Stimulated activated CD4-positive, alpha-beta T cell treated with anti-CD3 and anti-CD28 coated beads, Interleukin-2, amount 100 ng/mL, for 24 hours (primary cell): ENCODE measurements at places on chromosomes 3 and 15.

DNA sequence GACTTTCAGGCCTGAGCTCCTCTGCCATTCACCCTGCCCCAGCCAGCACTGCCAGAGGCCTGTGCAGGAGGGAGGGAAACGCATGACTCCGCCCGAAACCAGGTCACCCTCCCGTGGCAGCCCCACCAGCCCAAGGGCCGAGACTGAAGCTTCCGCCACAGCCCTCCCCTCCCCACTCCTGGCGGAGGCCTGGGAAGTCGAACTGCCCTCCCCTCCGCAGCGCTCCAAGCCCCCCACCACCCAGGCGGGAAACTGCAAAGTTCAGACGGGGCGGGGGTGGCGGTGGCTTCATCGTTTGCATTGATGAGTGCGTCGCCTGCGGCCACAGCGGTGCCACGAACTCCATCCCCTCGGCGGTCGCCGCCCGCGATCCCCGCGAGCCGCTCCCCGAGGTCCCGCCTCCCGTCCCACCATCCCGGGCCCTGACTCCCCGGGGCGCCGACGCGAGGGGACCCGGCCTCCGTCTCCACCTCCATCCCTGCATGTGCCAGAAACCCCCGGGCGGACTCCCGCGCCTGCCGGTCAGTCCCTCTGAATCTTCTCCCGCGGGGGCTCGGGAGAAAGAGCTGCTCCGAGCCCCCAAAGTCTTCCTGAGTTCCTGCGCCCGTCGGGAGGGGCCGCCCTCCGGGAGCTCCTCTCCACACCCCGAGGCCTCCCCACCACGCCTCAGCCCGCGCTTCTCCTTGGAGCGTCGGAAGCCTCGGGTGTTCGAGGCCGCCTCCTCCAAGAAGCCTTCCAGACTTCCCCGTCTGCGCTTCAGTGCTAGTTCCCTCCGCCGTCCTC lies 698 bp downstream of the MELTF start:
- DNase-seq: no peak

DNA sequence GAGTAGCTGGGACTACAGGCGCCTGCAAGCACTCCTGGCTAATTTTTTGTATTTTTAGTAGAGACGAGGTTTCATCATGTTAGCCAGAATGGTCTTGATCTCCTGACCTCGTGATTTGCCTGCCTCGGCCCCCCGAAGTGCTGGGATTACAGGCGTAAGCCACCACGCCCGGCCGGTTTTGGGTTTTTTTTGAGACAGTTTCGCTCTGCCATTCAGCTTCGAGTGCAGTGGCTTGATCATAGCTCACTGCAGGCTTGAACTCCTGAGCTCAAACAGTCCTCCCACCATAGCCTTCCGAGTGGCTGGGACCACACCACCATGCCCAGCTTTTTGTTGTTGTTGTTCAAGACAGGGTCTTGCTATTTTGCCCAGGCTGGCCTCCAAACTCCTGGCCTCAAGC lies 16.0 kb upstream of the SCAP start:
- DNase-seq: no peak

DNA sequence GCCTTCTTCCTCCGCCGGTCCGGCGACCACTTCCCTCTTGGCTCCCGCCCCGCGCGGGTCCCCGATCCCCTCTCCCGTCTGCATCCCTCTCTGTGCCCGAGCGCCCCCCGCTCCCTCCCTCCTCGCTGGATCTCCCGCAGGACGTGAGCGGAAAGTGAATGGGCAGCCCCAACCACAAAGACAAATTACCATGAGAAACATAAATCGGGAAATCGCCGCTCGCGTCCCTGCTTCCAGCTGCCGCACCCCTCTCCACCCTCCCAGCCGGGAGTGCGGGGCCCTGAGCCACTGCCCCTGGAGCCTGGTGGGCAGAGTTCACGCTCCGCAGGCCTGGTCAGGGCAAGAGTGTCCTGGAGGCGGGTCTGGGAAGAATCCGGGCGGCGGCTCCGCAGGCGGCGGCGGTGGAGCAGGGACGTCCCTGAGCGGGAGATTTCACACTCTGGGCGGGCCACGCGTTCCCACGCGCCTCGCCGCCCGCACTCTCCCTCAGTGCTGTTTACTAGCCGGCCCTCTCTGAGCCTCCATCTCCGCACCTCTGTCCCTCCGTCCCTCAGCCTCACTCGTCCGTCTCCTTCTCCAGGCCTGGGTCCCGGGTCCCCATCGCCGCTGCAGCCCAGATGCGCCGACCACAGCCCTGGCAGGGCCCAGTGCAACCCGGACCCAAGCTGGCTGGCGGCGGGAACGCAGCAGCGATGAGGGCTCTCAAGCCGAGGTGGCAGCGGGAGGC lies 835 bp downstream of the SEMA5B start:
- DNase-seq: peak; percentile 19

DNA sequence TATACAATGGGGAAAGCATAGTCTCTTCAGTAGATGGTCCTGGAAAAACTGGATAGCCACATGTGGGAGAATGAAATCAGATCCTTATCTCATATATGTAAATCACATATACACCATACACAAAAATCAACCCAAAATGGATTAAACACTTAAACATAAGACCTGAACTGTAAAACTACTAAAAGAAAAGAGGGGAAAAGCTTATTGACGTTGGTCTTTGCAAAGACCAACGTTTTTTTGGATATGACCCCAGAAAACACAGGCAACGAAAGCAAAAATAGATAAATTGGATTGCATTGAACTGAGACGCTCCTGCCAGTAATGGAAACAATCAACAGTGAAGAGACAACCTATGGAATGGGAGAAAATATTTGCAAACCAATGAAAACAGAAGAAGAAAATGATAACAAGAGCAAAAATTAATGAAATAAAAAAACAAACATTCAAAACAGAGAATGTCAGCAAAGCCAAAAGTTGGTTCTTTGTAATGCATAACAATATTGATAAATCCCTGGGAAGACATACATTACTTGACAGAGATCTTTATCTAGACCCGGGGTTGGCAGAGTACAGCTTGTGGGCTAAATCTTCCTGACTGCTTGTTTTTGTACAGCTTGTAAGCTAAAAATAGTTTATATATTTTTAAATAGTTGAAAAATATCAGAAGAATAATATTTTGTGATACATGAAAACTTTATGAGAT lies 86.9 kb downstream of the NEO1 start:
- DNase-seq: no peak

- DNase-seq: no peak
Observed at GRCh38 chr15:63250312-63250965, 27.0 kb upstream of the APH1B start.

GRCh38 chr15:85976986-85977385 lies 102.7 kb upstream of the AGBL1 start:
- DNase-seq: no peak

- DNase-seq: no peak
Observed at GRCh38 chr15:85947021-85947420, 132.7 kb upstream of the AGBL1 start.

DNA sequence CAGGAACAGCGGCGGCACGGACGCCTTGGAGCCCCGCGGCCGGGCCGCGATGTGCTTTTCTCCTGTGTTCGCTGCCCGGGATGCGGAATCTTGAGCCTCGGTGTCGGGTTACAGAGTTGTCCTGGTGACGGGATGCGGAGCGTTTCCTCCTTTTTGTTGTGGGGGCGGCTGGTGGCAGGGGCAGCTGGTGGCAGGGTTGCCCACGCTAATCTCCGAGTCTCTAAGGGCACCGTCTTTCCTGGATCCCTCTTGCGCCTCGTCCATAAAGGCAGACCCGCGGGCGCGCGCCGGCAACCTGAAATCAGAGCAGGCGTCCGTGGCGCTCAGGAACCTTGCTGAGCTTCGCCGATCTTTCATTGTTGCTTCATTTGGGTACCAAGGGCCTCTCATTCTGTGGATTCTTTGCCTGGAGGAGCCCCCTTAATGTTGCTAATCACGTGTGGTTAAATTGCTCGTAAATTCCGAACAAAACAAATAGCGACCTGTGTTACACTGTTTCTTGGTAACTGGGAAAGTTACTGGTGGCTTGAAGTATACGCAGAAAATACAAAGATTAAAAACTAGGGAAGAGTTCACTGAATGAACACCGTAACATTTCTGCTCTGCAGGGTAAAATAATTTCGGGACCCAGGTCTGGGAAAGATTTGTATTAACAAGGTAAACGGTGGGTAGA lies 844 bp upstream of the PFN2 start:
- DNase-seq: peak; percentile 46

DNA sequence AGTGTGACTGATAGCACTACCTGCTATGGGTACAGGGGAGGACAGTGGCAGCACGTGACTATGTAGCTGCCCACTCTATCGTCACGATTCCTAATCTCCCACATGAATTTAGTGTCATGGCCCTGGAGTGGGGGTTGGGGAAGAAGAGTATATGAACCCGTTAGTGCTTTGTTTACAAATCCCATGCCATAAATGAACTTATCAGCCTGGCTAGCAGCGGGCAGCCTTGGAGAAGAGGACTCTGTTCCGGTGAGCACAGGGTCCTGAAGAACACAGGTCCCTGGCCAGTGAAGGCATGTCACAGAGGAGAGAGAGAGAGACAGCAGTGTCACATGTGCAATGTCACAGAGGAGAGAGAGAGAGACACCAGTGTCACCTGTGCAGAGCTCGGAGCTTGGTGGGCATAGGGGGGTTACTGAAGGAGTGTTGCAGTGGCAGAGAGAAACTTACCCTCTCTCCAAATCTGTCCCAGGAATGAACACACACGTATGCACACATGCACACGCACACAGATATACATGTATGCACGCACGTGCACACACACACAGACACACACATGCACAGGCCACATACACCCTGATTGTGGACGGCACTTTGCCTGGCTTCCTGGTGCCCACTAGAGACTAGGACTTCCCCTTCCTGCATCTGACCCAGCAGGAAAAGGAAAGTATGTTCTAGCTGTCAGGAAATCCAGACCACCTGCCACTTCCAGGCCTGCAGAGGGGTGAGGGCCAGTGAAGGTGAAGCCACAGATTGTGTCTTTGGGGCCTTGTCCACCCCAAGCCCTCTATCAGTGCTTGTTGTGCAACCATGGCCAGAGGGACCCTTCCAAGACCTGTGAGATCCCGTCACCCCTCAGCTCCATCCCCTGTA lies 26.3 kb downstream of the ITGA11 start:
- no peak for DNase-seq

DNA sequence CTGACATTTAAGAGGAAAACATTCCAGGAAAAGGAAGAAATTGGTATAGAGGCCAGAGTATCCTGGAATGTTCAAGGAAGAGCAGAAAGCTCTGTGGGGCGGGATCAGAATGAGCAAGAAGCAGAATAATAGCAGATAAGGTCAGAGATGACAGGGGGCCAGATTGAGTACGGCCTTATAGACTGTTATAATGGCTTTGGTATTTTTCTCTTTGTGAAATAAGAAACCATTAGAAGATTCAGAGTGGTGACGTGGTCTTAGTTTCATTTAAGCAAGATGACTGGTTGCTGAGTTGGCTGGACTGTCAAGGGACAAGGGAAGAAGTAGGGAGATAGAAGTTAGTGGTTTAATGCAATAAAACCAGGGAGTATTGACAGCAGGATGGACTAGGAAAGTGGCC lies 218.3 kb upstream of the SOX2 start:
- DNase-seq: no peak

GRCh38 chr3:121667333-121667732 lies 6.6 kb upstream of the HCLS1 start:
- no peak for DNase-seq

GRCh38 chr3:119529883-119530282 lies 29.5 kb downstream of the CD80 start:
- DNase-seq: no peak

DNA sequence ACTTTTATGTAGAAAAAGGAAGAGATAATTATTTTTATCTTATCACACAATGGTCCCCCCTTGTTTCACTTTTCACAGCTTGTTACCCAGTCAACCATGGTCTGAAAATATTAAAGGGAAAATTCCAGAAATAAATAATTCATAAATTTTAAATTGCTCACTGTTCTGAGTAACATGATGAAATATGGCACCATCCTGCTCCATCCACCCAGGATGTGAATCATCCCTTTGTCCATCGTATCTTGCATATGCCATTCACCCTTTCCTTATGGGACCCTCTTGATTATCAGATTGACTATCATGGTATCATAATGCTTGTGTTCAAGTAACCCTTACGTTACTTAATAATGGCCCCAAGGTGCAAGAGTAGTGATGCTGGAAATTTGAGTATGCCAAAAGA lies 43.7 kb downstream of the ANKRD28 start:
- DNase-seq: no peak

DNA sequence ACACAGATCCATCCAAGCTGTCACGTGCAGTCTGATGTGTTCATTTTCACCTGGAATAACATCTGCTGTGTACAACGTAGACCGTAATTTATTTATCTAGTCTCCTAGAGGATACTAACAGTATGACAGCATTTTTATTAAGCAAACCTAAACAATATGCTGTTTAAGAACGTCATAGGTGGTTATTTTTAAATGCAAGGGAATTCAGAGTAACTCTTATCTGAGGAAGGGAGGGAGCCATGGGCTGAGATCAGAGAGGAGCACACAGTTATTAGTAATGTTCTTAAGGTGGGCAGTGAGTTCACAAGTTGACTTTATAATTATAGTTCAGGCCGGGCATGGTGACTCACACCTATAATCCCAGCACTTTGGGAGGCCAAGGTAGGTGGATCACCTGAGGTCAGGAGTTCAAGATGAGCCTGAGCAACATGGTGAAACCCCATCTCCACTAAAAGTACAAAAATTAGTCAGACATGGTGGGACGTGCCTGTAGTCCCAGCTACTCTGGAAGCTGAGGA lies 193.6 kb downstream of the UACA start:
- no peak for DNase-seq

GRCh38 chr15:53193149-53193548 lies 403.0 kb upstream of the ONECUT1 start:
- DNase-seq: no peak

DNA sequence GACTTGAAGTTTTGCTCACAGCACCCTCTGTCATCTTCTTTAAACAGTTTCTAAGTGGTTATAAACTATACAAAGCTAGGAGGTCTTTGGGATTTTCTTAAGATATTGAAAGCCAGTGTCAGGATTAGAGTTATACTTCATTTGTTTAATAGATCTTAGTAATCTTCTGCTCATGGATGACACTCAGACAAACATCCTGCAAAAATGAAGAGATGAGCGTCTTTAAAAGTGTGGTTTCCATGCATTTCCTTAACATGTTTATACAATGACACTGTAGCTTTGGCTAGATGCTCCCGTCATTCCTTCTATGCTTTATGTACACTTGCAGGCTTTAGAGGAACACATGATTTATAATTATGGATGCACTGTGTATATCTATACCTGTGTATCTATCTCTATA lies 182.2 kb downstream of the NAALADL2 start:
- no peak for DNase-seq

DNA sequence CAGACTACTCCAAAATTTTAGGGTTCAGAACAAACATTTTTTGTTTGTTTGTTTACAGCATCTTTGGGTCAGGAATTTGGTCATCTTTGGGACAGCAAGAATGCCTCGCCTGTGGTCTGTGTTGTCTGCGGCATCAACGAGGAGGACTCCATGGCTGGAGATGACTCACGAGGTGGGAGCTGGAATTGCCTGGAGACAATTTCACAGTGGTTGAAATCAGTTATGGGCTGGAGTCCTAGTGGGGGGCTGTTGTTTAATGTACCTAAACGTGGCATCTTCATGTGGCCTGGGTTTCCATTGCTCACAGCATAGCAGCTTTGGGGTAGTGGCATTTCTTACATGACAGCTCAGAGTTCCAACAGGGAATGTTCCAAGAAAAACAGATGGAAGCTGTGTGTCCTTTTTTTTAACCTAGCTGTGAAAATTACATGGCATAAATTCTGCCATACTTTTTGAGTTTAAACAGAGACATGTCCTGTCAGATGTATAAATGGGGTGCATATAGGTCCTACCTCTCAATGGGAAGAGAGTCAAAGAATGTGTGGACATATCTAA lies 507.3 kb upstream of the CBLB start:
- no peak for DNase-seq

- DNase-seq: no peak
Observed at GRCh38 chr3:27022096-27022761, 347.0 kb downstream of the NEK10 start.

- DNase-seq: no peak
Observed at GRCh38 chr3:35305406-35305805, 333.9 kb upstream of the ARPP21 start.
